ENCODE measurements at places on chromosomes 16 and 17. TPM values are rescaled to one million over a fixed set of nuclear protein-coding genes. Genes with fewer than 3 reads are reported as not detected.
A peak's percentile ranks its signal among the peaks of the same experiment; 100 is the strongest.

GRCh38 chr16:72936408-72936807, 111.5 kb downstream of the ZFHX3 start:
- DNase-seq, result no peak

The MFSD6L gene
- total RNA-seq, result not detected

The CCL15 gene
- not detected for total RNA-seq

The MT1A gene
- total RNA-seq, result 30.0 TPM

The FOXJ1 gene
- total RNA-seq, result not detected

GRCh38 chr16:49665482-49666230, 190.3 kb downstream of the ZNF423 start:
- DNase-seq, result no peak

The KRTAP1-5 gene
- not detected for total RNA-seq

The HBZ gene
- total RNA-seq, result not detected

The IL34 gene
- 0.39 TPM for total RNA-seq

- no peak for DNase-seq
Observed at GRCh38 chr16:84044118-84044488, 1.5 kb upstream of the SLC38A8 start.

DNA sequence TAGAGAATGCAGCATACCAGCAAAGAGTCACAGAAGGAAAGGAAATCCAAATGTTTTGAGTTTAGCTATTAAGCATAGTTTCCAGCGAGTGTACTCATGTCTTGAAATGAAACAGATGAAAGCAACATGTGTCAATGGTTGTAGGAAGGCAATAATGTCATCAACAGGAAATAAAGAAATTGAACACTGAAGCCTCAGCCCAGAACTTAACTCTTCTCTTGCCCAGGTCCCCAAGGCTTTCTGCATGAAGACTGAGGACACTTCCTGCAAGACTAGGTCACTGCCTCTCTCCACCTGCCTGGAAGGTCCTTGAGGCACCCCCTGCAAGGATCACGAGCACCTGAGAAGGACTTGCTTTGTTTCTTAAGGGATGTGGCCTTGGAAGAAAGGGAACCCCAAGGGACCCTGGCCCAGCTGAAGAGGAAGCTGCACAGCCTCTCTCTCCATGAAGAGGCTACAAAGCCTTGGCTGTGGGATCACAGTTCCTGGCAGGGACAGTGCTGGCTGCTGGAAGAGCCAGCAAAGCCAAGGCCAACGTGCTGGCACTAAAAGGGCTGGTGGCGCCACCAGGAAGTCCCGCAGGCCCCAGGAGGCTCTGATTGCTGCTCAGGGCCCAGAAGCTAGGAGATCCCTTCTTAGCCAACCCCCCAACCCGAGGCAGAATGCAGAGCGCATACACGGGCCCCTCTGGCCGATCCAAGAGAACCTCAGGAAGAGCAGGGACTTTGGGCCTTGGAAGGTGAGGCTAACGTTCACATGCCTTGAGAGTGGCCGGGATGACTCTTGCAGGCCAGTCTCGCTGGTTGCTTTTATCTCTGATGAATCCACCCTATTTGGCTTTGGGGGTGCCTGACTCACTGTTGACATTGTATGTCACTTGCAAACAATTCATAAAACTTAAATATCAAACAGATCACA, 23.4 kb upstream of the AXIN2 start:
- no peak for DNase-seq

DNA sequence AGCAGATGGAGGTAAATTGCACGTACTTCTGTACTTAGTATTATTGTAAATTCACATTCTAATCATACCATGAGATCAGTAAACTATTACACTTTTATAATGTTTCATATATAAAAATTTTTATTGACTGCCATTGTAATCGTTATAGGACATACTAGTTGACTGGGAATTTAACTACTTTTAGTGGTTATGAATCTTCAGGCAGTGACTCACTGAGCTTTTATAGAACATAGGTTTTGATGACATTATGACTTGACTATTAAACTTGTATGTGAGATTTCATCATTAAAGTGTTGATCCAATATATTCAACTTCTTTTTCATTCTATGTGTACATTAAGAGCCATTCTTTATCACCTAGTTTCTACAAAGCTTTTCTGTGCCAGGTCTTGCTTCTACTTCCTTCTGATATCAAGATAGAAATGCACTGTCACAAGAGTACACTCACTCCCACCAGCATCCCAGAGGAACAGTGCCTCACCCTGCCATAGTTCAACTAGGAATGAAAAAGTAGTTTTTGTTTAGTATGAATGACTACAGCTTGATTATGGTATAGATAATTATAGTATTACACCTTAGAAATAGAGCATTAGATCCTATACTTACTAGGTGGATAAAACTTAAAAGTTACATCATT, 142.4 kb upstream of the RBL2 start:
- DNase-seq, result no peak

The CBFA2T3 gene
- total RNA-seq, result 2.6 TPM

The KRTAP4-3 gene
- not detected for total RNA-seq

The C17orf100 gene
- total RNA-seq, result not detected

GRCh38 chr17:80773243-80773991, 218.2 kb upstream of the CHMP6 start:
- DNase-seq, result no peak

The P2RX1 gene
- total RNA-seq, result 0.85 TPM

GRCh38 chr17:8151641-8152111, 528 bp downstream of the PER1 start:
- DNase-seq, result peak; percentile 96

The PRDM7 gene
- total RNA-seq, result not detected

The MT1G gene
- not detected for total RNA-seq

- no peak for DNase-seq
Observed at GRCh38 chr16:89050868-89051311, 42.8 kb upstream of the ACSF3 start.

The KRTAP17-1 gene
- not detected for total RNA-seq

GRCh38 chr17:57294101-57294500, 37.8 kb downstream of the MSI2 start:
- no peak for DNase-seq

GRCh38 chr17:78473951-78474613, 95.6 kb downstream of the PGS1 start:
- DNase-seq, result no peak

- DNase-seq, result peak; percentile 78
Observed at GRCh38 chr16:2919511-2920255, 8.0 kb downstream of the FLYWCH1 start.

DNA sequence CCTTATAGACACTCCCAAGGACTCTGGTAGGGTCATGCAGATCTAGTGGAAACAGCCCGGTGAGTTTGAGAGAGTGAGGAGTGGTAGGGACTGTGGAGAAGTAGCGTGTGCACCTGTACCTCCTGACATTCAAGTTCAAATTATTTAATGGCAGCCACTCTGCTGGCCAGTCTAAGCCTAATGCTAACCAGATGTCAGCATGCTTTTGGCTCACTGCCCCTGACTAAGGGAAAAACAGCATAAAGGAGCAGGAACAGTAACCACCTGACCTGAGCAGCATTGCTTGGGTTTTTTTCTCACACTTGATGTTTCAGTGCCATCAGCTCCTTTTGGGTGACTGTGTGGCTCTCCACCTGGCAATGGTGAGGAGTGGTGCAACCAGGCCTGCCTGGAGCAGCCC, 23.8 kb upstream of the SLC12A3 start:
- no peak for DNase-seq

The FOXO3B gene
- 4.7 TPM for total RNA-seq

DNA sequence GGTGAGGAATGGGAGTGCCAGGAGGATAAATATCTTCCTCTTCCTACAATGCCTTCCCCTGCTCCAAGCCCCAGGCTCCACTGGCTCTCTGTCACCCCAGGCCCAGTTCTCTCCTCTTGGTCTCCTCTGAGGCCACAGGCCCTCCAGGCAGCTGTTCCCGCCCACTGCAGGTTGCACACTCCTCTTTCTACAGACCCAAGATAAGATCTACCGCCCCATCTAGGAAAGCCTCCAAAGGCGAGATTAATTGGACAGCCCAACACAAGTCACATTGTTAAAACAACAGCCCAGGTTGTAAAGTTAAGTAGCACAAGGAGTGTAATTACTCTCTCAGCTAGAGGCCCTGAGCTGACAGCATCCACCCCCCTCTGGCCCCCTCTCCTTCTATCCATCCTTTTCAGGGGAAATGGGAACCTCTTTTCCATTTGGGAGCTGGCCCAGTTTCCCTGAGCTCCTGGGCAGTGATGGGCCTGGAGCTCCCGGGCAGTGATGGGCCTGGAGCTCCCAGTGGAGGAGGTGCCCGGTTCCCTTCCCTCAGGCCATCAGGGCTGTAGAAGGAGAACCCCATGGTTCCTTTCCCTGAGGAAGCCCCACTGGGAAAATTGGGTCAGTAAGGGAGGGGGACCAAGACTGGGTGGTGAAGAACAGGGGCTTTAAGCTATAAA, 7.3 kb downstream of the DLX4 start:
- no peak for DNase-seq

DNA sequence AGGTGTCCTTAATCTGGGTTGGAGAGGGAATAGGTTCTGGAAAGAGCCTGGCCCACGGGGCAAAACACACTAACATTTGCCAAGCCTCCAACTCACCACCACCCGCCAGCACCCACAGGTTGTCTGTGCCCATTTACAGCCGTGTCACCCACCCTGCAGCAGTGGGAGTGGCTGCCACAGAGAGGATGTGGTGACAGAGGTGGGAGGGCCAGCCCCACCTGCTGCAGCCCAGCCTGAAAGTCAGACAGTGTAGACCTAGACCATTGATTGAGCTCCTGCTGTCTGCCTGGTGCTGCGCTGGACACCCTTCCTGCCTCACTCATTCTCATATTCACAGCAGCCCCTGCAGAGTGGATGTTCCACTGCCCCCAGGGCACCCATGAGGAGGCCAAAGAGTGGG, 44.7 kb downstream of the IL21R start:
- DNase-seq, result no peak

- no peak for DNase-seq
Observed at GRCh38 chr17:82386881-82387704, 15.5 kb downstream of the UTS2R start.

The FLII gene
- total RNA-seq, result 306 TPM

DNA sequence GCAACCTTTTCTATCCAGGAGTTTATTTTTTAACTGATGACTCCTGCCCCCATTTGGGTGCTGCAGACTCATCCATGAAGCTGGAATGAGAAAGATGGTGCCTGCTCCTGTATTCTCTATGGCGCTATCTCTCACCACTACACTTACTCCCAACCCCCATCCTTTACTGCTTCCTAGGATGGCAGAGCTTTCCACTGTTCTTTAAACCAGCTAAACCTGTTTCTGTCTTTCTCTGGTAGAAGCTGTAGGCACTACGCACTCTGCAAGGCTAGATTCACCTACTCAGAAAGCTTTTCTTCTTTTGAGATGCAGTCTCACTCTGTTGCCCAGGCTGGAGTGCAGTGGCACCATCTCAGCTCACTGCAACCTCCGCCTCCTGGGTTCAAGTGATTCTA, 47.0 kb downstream of the ADAMTS18 start:
- DNase-seq, result no peak

The CCL5 gene
- 3.1 TPM for total RNA-seq

All from right atrium auricular region (tissue), 2 donors.